ENCODE measurements at places on chromosomes 4 and X. TPM values are rescaled to one million over a fixed set of nuclear protein-coding genes. Genes with fewer than 3 reads are reported as not detected.

Gene STARD8
- 4.0 TPM for total RNA-seq

Gene SPCS3
- total RNA-seq = 26.6 TPM

DNA sequence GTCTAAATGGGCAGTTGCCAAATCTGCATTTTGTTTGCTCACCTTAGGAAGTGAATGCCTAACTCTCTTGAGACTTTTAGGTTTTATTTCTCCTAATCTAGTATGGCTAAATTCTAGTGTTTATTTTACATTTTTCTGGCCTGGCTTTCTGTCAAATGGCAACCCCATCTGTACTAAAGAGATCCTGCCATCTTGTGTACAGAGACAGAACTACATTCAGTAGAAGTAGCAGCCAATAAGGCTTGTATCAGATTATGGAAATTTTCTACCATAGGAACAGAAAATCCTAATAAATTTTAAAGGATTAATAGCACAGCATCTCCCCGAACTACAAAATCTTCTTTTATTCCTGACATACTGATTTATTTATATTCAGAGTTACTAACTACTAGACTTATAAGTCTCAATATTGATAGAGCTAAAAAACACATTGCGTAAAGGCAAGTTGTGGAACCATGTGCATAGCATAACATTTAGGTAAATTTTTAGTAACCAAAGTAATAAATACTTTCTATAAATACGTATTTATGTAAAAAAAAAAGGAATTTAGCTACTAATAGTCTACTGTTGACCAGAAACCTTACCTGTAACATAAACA is 45.5 kb downstream of the TMEM144 start:
- no peak for DNase-seq

DNA sequence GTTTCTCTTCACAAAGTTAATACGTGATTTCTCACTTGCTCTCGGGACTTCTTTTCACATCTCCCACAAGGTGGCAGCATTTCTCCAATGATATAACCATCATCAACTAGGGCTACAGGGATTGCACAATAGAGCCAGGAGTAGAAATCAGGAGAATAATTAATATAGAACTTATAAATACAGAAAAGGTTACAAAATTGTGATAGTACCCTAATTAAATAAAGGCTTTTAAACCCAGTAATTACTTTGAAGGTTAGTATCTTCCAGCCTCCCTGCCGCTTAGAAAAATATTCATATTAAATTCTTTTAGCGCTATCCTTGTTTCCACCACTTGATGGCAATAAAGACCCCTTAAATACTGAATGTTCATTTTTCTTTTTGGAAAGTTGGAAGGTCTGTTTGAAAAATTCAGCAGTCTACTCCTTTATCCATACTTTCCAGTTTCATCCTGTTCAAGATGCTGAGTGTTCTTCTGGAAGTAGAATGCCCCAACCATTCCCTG is 65.8 kb downstream of the RASGEF1B start:
- DNase-seq = peak; percentile 57

- no peak for DNase-seq
Measured at GRCh38 chr4:8690216-8691150, 97.9 kb downstream of the CPZ start.

DNA sequence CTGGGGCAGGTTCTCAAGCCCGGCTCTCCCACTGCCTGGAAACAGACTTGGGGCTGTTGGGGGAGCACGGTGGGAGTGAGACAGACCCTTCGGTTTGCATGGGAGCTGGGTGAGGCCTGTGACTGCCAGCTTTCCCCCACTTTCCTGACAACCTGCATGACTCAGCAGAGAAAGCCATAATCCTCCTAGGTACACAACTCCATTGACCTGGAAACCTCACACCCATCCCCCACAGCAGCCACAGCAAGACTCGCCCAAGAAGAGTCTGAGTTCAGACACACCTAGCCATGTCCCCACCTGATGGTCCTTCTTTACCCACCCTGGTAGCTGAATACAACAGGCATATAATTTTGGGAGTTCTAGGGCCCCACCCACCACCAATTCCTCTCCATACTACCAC is 57.6 kb upstream of the UBQLN2 start:
- DNase-seq = no peak

GRCh38 chr4:38949411-38950051 is 81.9 kb downstream of the FAM114A1 start:
- DNase-seq = no peak

DNA sequence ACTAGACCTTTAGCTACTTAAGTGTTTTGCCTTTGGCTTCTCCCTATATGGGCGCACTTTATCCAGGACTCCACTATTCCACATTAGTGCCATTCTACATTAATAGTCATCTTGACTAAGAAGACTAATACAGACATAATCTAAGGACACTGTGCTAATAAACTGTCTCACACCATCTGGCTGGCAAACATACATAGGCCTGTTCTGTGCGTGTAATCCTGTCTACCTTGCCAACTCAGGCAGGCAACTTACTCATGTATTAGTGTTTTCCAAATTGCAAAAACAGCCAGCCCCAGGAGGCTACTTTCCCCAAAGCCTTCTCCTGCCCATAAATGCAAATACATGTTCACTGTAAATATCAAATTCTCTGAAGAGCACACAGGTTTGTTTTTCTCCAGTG is 587.3 kb downstream of the TMA16 start:
- DNase-seq = no peak

DNA sequence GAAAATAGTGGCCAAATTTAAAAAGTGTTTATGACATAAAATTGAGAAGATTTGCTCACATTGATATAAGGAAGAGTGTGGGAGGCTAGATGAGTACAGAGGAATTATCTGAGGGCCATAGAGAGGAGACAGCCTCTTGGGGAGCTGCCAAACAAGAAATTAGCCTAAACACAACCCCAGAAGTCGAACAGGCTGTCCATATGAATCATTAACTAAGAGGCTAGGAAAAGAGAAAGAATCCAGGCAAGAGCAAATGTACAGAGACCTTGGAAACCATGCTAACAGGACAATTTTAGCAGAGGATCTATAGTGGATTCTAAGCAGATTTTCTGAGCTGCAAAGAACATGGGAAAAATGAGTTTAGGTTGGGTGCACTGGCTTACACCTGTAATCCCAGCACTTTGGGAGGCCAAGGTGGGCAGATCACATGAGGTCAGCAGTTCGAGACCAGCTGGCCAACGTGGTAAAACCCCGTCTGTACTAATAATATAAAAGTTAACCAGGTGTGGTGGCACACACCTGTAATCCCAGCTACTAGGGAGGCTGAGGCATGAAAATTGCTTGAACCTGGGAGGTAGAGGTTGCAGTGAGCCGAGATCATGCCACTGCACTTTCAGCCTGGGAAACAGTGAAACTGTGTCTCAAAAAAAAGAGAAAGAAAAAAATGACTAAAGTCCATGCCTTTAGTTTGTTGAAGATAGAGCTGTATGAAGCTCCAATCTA is 76.1 kb downstream of the NWD2 start:
- DNase-seq = no peak

GRCh38 chrX:133981924-133982323 is 3.5 kb downstream of the GPC3 start:
- DNase-seq = no peak

DNA sequence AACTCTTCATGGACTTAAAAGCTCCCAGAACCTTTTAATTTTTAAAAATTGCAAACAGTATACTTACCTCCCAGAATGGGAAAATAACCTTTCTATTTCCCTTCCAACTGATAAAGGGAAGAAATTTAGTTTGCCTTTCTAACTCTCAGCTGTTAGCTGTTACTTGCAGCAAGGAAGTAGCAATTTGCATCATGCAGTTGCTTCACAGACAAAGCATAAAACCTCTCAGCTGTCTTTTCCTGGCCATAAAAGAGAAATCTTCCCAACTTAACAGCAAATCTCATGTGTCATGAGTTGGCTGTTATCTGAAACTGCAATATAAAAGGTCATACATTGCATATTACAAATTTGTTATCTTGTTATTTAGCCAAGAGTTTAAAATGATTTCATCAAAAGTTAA is 18.4 kb downstream of the C4orf17 start:
- no peak for DNase-seq

GRCh38 chr4:74625981-74626380 is 168.3 kb downstream of the BTC start:
- DNase-seq = no peak

DNA sequence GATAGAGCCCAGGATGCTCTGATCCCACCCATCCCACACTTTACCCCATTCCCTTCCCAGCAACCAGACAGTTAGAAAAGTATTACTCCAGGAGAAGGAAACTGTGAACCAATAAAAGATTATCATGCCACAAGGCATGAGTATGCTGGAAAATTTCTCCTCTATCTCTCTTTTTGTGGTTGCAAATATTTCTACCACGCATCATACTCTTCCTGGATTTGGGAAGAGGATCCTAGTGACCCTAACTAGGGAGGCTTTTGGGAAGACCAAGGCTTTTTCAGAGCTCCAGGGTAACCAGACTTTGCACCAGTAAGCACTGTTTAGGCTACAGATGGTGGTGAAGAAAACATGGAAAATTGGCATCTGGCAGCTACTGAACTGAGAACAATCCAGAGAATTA is 257.6 kb upstream of the CLNK start:
- DNase-seq = no peak
